ENCODE measurements at places on chromosomes 1 and 21.

GRCh38 chr1:172251486-172251885 is 169.0 kb upstream of the C1orf105 start:
- DNase-seq = no peak

- DNase-seq = no peak
Measured at GRCh38 chr1:48547561-48548220, 75.7 kb upstream of the SPATA6 start.

DNA sequence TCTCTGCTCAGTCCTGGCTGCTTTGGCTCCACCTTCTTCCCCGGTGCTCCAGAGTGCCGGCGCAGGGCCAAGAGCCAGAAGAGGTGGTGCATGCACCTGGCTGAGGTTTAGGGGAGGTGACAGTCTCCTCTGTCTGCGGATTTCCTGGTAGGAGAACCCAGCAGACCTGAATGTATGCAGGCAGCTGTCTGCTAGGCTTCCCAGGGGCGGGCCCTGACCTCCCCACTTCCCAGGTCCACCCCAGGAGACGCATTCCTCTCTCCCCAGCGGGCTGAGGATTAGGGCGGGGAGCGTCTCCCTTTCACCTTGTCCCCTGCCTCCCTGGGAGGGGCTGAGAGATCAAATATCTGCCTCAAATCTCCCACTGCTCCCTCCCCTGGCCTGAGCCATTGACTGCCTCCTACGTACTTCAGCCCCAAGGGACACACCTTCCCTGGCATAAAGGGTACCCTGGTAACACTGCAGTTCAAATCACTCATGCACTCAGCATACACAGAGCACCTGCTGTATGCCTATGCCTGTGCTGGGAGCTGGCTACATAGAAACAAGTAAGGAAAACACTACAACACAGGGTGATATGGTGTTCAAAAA is 27.5 kb downstream of the DMBX1 start:
- DNase-seq = no peak

GRCh38 chr1:6163973-6164617 is 16.0 kb downstream of the CHD5 start:
- DNase-seq = no peak

Measured in HS-27A (cell line).